ENCODE measurements at places on chromosomes 4 and X.
A peak's percentile ranks its signal among the peaks of the same experiment; 100 is the strongest.

GRCh38 chr4:95637043-95637600, 88.3 kb upstream of the UNC5C start:
- DNase-seq, result no peak

GRCh38 chr4:154454710-154455109, 36.9 kb downstream of the DCHS2 start:
- DNase-seq, result no peak

DNA sequence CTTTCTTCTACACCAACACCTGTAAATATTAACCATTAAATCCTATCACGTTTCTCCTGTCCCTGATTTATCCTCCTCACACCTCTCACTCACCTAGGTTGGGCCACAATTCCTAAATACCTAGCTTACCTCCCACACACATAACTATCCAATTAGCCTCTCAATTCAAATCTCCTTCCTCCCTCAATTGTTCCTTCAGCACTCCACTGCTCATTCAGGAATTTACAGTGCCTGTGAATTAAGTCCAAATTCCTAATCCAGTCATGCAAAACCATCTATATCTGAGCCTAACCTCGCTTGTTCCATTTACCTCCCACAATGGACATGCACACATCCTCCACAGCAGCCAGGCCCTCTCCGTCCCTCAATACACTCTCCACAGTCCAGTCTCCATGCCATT, 17.5 kb downstream of the ANXA5 start:
- no peak for DNase-seq

- DNase-seq, result no peak
Observed at GRCh38 chrX:96838537-96838936, 45.2 kb upstream of the RPA4 start.

- no peak for DNase-seq
Observed at GRCh38 chr4:113618205-113618604, 143.3 kb downstream of the CAMK2D start.

GRCh38 chr4:70002507-70002906, 6.7 kb downstream of the STATH start:
- no peak for DNase-seq

- DNase-seq, result peak; percentile 36
Observed at GRCh38 chr4:81724925-81725329, 253.2 kb upstream of the RASGEF1B start.

- DNase-seq, result no peak
Observed at GRCh38 chr4:80144676-80145470, 52.4 kb upstream of the PRDM8 start.

GRCh38 chr4:52780617-52781354, 29.6 kb upstream of the ERVMER34-1 start:
- no peak for DNase-seq

All from stimulated activated CD4-positive, alpha-beta T cell treated with anti-CD3 and anti-CD28 coated beads, Interleukin-4, amount 100 ng/mL, for 4 hours (primary cell).